Naive thymus-derived CD4-positive, alpha-beta T cell (primary cell): ENCODE measurements at places on chromosomes 13 and 19.

- peaks cover 5% of the 10 kb centered on the region for H3K36me3 ChIP-seq
- no peak for DNase-seq
- H3K4me3 ChIP-seq = peak overlapping the region; percentile 99
- peaks cover 49% of the 10 kb centered on the region for H3K4me1 ChIP-seq
- H3K27me3 ChIP-seq = no peaks in the 10 kb centered on the region
These were observed 474 bp downstream of the ARHGEF18 start for GRCh38 chr19:7349231-7349591.

DNA sequence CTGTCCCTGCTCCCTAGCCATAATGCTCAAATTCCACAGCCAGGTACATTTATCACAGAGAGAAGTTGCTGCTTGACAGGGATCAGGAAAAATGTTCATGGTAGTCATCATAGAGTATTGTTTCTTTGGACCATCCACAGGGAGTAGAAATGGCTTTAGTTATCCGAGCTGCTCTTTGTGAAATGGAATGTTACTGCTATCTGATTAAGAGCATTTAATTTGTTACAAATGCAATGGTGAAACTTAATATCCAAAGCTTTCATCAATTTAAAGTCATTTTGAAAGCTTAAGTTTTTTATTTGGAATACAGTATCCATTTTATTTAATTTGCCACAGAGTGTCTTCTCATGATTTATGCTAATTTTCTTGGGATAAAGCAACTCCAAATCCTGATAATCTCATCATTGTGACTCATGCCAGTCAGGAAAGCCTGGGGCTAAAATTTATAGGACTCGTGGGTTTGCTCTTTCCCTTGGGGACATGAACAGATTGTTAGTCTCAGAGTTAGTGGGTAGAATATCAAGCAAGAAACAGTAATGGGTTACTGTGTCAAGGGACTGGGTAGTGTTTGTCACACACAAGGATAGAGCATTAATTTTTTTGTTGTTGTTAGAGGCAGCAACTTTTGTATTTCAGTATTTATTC, 59.8 kb downstream of the SCEL start:
- no peak for DNase-seq
- no peaks in the 10 kb centered on the region for H3K4me1 ChIP-seq
- no peak overlapping the region for H3K4me3 ChIP-seq
- H3K27me3 ChIP-seq = peaks cover 3% of the 10 kb centered on the region
- H3K27ac ChIP-seq = no peak overlapping the region
- H3K36me3 ChIP-seq = no peaks in the 10 kb centered on the region

GRCh38 chr13:99997702-99998214, 16.2 kb downstream of the ZIC2 start:
- no peaks in the 10 kb centered on the region for H3K36me3 ChIP-seq
- no peak for DNase-seq
- H3K27ac ChIP-seq = no peak overlapping the region
- no peak overlapping the region for H3K4me3 ChIP-seq

- H3K27ac ChIP-seq = no peak overlapping the region
- no peaks in the 10 kb centered on the region for H3K4me1 ChIP-seq
- H3K36me3 ChIP-seq = no peaks in the 10 kb centered on the region
- no peak for DNase-seq
- H3K27me3 ChIP-seq = no peaks in the 10 kb centered on the region
These were observed 12.7 kb downstream of the EHD2 start for GRCh38 chr19:47725759-47726401.
